Central memory CD8-positive, alpha-beta T cell (primary cell): ENCODE measurements at places on chromosomes 2 and 18.
A peak's percentile ranks its signal among the peaks of the same experiment; 100 is the strongest.

- no peak overlapping the region for H3K4me3 ChIP-seq
- H3K27ac ChIP-seq, result no peak overlapping the region
- peaks cover 26% of the 10 kb centered on the region for H3K27me3 ChIP-seq
- DNase-seq, result no peak
- no peaks in the 10 kb centered on the region for H3K4me1 ChIP-seq
Observed at GRCh38 chr2:68692511-68692910, 42.1 kb upstream of the ARHGAP25 start.

DNA sequence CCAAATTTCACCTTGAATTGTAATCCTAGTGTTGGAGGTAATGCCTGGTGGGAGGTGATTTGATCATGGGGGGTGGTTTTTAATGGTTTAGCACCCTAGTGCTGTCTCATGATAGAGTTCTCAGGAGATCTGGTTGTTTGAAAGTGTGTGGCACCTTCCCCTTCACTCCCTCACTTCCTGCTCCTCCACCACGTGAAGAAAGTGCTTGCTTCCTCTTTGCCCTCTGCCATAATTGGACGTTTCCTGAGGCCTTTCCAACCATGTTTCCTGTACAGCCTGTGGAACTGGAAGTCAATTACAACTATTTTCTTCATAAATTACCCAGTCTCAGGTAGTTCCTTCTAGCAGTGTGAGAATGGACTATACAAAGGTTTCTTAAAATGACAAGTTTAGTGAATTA lies 251.8 kb upstream of the NETO1 start:
- H3K4me1 ChIP-seq, result no peaks in the 10 kb centered on the region
- H3K36me3 ChIP-seq, result no peaks in the 10 kb centered on the region
- H3K27ac ChIP-seq, result no peak overlapping the region
- DNase-seq, result no peak

- peaks cover 90% of the 10 kb centered on the region for H3K27me3 ChIP-seq
- no peak overlapping the region for H3K4me3 ChIP-seq
- DNase-seq, result peak; percentile 44
- no peak overlapping the region for H3K27ac ChIP-seq
- peaks cover 6% of the 10 kb centered on the region for H3K4me1 ChIP-seq
Observed at GRCh38 chr2:68943581-68944568, 8.8 kb downstream of the GKN2 start.

DNA sequence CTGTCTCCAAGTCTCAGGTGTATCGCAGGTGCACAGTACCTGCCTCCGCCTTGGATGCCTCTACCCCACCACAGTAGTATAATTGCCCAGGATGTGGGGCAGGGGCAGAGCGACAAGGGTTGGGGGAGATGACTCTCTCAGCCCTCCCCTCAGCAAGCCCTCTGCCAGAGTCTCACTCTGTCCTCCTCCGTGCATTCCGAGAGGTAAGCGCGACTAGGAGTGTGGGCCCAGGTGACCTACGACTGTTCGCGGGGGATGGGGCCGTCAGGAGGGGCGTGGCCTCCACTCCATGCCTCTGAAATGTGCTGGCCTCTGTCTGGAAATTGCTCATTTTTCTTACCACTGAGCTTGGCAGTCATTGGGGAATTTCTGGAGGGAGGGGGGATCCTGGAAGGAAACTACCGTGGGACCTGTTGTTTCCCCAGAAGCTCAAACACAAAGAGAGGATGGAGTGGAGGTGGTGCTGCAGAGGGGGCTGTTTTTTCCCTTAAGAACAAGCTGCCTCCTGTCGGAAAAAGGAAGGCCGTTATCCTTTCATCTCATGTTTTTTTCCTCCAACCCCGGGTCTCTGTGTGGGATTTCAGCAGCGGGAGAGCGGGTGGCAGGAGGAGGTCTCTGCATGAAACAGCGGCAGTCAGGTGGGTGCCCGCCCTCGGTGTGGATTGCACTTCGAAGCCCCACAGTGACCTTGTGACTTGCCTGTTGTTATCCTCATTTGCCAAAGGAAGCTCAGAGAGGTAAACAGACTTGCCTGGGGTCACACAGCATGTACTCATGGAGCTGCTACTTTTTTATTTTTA lies 13.0 kb upstream of the RALB start:
- H3K36me3 ChIP-seq, result peaks cover 1% of the 10 kb centered on the region
- no peak overlapping the region for H3K4me3 ChIP-seq
- no peaks in the 10 kb centered on the region for H3K27me3 ChIP-seq
- DNase-seq, result no peak

- no peaks in the 10 kb centered on the region for H3K36me3 ChIP-seq
- no peak overlapping the region for H3K27ac ChIP-seq
- DNase-seq, result no peak
- no peak overlapping the region for H3K4me3 ChIP-seq
- H3K4me1 ChIP-seq, result no peaks in the 10 kb centered on the region
Observed at GRCh38 chr18:59612381-59612780, 84.8 kb downstream of the CCBE1 start.

DNA sequence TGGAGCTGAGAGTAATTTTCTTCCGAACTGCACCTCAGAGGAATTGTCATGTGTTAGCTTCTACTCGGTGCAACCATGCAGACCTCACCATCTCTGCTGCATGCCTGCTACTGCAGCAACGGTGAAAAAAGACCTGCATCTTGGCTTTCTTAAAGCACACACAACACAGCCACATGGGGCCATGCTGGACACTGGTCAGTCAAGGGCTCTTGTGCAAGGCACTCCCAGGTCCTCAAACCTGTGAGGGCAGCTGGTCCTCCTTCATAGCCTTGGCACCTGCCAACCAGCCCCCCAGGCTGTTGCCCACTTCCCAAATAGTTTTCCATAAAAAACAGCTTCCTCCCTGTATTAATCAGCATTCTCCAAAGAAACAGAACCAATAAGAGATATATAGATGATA lies 113.5 kb upstream of the TEX51 start:
- H3K36me3 ChIP-seq, result no peaks in the 10 kb centered on the region
- H3K27me3 ChIP-seq, result peaks cover 40% of the 10 kb centered on the region
- no peak for DNase-seq
- H3K27ac ChIP-seq, result no peak overlapping the region
- H3K4me1 ChIP-seq, result no peaks in the 10 kb centered on the region

GRCh38 chr18:35110059-35110458 lies 68.8 kb downstream of the MAPRE2 start:
- H3K27ac ChIP-seq, result peak overlapping the region; percentile 83
- peaks cover 65% of the 10 kb centered on the region for H3K4me1 ChIP-seq
- H3K4me3 ChIP-seq, result no peak overlapping the region
- DNase-seq, result no peak
- H3K27me3 ChIP-seq, result no peaks in the 10 kb centered on the region

DNA sequence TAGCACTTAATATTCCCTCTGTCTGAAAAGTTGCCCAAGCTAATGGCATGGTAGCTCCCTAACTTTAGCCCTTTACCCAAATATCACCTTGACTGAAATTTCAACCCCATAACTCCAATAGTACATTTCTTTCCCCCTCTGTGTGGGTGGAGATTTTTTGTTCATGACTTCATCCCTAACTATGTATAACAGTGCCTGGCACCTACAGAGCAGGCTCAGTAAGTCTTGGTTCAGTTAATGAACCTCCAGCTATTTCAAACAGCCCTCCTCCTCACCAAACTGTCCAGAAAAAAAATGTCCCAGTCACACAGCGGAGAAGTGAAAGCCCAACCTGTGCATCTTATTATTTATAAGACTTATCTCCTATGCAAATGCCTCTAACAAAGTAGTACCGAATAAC lies 18.6 kb downstream of the BUB1 start:
- H3K27me3 ChIP-seq, result no peaks in the 10 kb centered on the region
- H3K36me3 ChIP-seq, result no peaks in the 10 kb centered on the region
- no peak for DNase-seq
- no peak overlapping the region for H3K4me3 ChIP-seq

DNA sequence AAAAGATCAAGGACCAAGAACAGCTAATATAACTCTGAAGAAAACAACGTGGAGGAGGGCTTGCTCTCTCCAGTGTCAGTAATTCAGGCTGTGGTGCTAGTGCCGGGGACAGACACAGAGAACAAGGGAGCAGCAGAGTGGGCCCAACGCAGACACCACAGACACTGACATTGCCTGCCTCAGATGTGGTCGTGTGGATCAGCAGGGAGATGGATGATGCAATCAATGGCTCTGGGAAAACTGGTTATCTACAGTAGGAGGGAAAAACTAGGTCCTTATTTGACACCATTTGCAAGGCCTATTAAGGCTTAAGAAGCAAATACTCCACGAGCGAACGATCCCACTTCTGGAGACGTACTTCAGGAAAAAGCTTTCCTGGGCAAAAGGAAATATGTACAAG lies 36.1 kb downstream of the HDLBP start:
- DNase-seq, result no peak
- H3K4me3 ChIP-seq, result no peak overlapping the region
- H3K36me3 ChIP-seq, result peaks cover 3% of the 10 kb centered on the region
- H3K27ac ChIP-seq, result no peak overlapping the region
- peaks cover 38% of the 10 kb centered on the region for H3K4me1 ChIP-seq

DNA sequence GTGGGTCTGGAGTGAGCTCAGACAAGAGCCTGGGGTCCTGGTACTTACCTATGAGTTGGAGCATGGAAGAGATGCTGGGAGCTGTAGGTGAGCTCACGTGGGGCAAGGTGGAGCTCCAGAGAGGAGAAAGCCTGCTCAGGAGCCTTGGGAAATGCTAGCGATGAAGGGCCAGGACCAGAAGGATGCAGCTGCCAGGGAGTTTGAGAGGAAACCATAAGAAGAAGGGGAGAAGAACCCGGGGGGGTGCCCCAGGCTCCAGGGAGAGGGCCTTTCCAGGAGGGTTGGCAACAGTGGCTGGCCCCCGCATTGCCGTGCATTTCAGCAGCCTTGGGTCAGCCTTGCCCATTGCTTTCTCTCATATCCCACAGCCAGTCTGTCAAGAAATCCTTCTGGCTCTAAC lies 268.7 kb downstream of the GLI2 start:
- H3K36me3 ChIP-seq, result no peaks in the 10 kb centered on the region
- H3K27me3 ChIP-seq, result peaks cover 16% of the 10 kb centered on the region
- H3K4me3 ChIP-seq, result no peak overlapping the region

DNA sequence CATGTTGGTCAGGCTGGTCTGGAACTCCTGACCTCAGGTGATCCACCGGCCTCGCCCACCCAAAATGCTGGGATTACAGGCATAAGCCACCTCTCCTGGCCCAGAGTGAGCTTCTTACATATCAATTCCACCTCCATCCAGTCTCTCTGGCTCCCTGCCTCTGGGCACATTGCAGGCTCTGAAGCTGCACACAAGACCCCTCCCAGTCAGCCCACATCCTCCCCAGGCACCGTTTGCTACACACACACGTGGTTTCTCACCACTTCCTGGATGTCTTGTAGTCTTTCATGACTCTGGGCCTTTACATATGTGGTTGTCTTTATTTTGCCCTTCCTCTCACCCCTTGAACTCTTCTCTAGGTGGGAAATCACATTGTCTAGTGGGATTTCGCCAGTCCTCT lies 64.0 kb upstream of the CABLES1 start:
- H3K4me1 ChIP-seq, result peaks cover 58% of the 10 kb centered on the region
- H3K36me3 ChIP-seq, result peaks cover 6% of the 10 kb centered on the region
- peak; percentile 60 for DNase-seq
- H3K4me3 ChIP-seq, result peak overlapping the region; percentile 64

DNA sequence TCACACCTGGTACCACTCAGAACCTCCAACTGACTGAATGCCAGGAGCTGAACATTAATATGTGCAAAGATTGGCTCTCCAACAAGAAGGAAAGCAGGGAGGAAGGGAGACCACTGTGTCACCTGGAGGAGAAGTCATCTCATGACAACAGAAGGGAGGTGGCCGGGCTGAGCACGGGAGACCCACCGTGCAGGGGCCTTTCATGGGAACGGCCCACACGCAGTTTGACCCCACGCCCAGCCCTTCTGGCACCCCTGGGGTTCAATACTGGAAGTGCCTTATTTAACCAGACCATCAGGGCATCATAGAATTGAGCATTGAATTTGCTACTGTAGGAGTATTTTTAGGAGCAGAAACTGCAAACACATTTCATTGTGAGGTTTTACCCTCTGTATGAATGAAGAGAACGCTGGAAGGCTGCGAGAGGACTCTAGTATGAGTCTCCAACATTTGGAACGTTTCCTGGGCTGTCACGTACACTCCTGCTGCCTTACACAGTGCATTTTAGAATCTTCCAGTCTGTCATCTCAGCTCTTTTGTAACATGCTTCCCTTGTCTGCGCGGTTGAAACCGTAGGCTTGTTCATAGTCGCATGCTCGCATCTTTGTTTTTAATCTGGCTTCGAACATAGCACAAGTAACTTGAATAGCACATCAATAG lies 132.1 kb downstream of the NFATC1 start:
- no peak overlapping the region for H3K27ac ChIP-seq
- no peak overlapping the region for H3K4me3 ChIP-seq
- no peak for DNase-seq
- H3K36me3 ChIP-seq, result peaks cover 28% of the 10 kb centered on the region
- no peaks in the 10 kb centered on the region for H3K27me3 ChIP-seq
- peaks cover 28% of the 10 kb centered on the region for H3K4me1 ChIP-seq

DNA sequence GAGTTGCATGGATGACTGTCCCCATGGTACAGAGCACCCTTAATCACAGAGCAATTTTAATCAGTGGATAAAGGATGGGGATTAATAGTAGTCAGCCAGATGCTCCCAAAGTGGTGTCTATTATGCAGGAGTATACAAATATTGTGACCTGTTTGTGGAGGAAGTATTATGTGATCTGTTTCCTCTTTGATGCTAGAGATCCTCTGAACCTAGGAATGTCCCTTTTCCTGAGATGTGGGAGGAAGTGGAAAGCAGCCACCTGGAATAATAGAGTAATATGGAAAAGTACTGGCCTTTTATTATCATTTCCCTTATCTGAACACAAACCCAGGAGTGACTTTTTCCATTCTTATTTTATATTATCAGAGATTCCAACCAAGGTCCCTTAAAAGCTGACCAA lies 94.2 kb upstream of the EFEMP1 start:
- no peaks in the 10 kb centered on the region for H3K27me3 ChIP-seq
- no peak overlapping the region for H3K4me3 ChIP-seq
- H3K36me3 ChIP-seq, result no peaks in the 10 kb centered on the region
- H3K27ac ChIP-seq, result no peak overlapping the region

- no peaks in the 10 kb centered on the region for H3K27me3 ChIP-seq
- no peak overlapping the region for H3K27ac ChIP-seq
- H3K36me3 ChIP-seq, result no peaks in the 10 kb centered on the region
- H3K4me1 ChIP-seq, result no peaks in the 10 kb centered on the region
- no peak for DNase-seq
- H3K4me3 ChIP-seq, result no peak overlapping the region
Observed at GRCh38 chr18:7082671-7083070, 34.9 kb downstream of the LAMA1 start.

DNA sequence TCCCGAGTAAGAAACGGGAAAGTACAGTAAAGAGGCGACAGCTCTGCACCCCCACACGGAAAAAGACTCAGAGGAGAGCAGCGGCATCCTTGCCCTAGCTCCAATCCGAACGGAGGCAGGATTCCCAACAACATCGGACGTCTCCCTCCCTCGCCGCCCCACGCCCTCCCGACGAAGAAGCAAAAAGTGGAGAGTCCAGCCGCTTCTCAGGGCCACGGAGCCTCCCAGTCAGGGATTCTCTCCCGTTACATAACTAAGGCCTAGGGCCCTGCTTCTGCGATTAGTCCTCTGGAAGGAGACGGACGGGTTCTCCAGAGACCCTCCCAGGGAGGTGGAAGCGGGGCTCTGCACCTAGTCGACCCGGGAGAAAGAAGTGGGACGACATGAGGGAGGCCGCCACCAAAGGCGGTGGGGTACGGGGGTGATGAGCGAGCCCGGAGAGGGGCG lies 587 bp downstream of the SUMO1 start:
- no peaks in the 10 kb centered on the region for H3K27me3 ChIP-seq
- no peak for DNase-seq
- peaks cover 37% of the 10 kb centered on the region for H3K4me1 ChIP-seq
- H3K36me3 ChIP-seq, result peaks cover 10% of the 10 kb centered on the region
- H3K4me3 ChIP-seq, result peak overlapping the region; percentile 98
- H3K27ac ChIP-seq, result peak overlapping the region; percentile 97

- no peaks in the 10 kb centered on the region for H3K27me3 ChIP-seq
- no peak for DNase-seq
- no peak overlapping the region for H3K27ac ChIP-seq
- no peaks in the 10 kb centered on the region for H3K4me1 ChIP-seq
Observed at GRCh38 chr18:75143851-75144250, 65.1 kb downstream of the PTGR3 start.
